Stomach (tissue), 19 donors: ENCODE measurements at places on chromosomes 7 and 10. TPM values are rescaled to one million over a fixed set of nuclear protein-coding genes. Genes with fewer than 3 reads are reported as not detected.

DNA sequence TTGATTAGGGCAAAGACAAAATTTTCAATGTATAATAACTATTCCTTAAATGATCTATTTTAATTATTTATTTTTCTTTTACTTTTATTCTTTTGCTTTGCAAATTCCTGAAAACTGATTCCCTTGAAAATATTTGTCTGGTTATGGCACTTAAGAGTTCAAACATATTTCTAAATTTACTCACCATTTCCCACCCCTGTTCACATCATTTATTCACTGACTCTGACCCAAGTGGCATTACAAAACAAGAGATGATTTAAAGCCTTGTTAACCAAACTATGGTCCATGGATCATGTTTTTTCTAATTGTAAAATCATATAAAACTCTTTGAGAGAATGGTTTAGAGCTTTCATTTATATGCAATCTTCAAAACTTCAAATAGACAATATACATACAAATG is 1256.1 kb upstream of the LRRN3 start:
- no peak for DNase-seq

GRCh38 chr7:119413314-119413805 is 859.6 kb upstream of the KCND2 start:
- no peak for DNase-seq

DNA sequence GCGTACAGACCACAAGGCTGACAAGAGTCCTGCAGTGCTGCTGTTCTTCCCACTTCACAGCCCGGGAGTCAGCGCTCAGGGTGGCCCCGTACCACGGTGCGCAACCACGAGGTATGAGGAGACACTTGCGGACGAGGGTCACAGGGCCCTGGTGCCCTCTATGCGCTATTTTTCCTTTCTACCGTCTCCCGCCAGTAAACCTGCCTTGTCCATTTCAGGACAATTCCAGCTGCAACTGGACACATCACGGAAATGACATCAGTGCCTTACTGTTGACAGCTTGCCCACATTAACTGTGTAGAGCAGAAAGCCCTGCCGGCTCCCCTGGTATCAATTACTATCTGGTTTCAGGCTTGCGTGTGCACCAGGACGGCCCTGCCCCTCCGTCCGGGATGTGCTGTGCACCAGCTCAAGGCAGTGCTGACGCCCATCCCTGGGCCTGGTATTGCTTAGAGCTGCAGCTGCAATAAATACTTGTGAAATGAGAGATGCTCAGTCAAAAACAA is 65.1 kb downstream of the ZRANB1 start:
- peak; percentile 52 for DNase-seq

GRCh38 chr7:113764401-113765035 is 154.3 kb downstream of the PPP1R3A start:
- DNase-seq, result no peak

DNA sequence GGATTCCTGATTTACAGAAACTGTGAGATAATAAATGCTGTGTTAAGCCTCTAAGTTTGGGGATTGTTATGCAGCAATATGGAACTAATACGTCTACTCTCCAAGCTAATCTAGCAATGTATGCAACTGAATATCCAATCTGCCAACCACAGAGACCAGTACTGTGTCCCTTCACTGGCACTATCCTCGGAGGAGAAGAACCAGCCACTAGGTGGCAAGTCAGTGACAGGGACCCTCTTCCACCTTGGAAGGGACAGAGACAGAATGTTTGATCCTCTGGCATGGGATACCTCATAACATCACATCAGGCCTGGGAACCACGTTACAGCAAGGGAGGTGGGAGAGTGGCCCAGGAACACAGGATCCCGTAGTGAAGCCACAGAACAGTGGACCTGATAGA is 96.4 kb downstream of the CREM start:
- no peak for DNase-seq

GRCh38 chr10:75070961-75071428 is 40.5 kb upstream of the SAMD8 start:
- no peak for DNase-seq

GRCh38 chr7:120987280-120987679 is 1.2 kb upstream of the CPED1 start:
- DNase-seq, result no peak

DNA sequence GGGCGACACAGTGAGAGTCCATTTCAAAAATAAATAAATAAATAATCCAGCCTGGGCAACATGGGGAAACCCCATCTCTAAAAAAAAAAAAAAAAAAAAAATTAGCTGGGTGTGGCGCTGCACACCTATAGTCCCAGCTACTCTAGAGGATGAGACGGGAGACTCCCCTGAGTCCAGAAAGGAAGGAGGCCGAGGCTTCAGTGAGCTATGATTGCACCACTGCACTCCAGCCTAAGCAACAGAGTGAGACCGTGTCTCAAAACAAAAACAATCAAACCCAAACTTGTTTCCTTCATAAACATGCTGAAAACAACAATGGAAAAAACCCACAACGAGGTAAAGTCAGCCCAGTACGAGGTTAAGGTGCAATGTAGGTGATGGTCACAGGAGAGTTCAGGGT is 1.2 kb downstream of the COX19 start:
- no peak for DNase-seq

- DNase-seq, result no peak
Observed at GRCh38 chr7:4269086-4269485, 413.0 kb upstream of the FOXK1 start.

DNA sequence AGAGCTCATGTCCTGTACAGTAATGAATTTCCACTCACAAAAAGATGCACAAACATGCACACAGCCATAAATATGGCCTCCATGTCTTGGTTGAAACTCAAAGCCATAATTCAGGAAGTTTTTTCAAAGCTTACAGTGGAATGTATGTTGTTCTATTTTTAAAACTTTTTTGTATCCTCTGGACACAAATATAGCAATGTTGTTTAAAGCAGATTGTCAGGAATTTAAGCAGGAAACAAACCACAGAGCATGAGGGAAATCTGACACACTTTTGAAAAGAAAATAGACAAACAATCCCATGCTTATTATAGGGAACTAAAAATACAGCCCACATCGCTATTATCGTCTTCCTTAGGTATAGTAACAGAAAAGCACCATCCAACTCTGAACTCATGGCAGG is 21.5 kb downstream of the LRRN3 start:
- no peak for DNase-seq

DNA sequence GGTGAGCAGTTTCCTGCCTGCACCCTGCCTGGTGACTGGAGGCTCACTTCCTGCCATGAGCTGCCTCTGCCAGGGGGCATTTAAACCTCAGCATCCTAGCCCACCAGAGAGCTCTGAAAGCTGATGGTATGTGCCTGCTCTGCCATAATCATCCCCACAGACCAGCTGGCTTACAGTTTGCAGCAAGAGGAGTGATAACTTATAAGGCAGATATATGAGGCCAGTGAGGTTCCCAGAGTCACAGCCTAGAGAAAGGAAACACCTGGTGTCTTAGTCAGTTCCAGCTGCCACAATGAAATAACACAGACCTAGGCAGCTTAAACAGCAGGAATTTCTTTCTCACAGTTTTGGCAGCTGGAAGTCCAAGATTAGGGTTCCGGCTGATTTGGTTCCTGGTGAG is 232.0 kb downstream of the PAXIP1 start:
- no peak for DNase-seq

DNA sequence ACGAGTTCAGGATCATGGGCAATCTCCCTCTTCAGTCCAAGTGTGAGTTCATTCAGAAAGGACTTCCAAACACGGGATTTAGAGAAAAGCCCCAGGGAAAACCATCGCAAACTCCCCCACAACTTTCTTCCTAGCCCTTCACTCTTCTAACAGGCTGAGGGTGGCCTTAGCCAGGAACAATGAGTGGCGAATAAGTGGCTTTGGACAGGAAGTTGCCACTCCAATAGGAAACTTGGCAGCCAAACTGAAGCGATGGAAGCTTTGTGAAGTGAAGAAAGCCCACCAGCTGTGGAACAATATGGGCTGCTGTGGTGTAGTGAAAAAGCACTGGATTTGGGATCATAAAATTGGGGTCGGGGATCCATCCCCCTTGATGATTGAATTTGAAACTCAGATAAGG is 193.2 kb downstream of the TEX36 start:
- no peak for DNase-seq

DNA sequence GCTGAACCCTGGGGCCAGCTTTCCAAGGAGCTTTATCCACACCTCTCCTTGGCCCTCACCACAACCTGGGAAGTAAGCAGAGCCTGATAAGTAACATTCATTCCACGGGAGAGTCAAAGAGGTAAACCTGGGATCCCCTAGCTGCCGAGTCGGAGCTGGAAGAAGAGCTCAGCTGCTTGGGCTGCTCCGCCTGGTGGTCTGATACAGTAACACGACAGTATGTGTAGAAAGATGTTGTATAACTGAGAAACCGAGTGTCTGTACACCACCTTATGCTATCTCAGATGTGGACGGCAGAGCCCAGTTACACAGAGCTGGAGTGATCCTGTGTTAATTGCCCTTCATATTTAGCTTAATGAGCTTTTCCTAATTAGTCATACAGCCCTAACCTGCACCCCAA is 151.3 kb upstream of the KMT2E start:
- DNase-seq, result no peak

GRCh38 chr7:44445986-44446671 is 44.3 kb downstream of the NUDCD3 start:
- peak; percentile 21 for DNase-seq

GRCh38 chr10:132199268-132199853 is 12.6 kb downstream of the DPYSL4 start:
- no peak for DNase-seq

DNA sequence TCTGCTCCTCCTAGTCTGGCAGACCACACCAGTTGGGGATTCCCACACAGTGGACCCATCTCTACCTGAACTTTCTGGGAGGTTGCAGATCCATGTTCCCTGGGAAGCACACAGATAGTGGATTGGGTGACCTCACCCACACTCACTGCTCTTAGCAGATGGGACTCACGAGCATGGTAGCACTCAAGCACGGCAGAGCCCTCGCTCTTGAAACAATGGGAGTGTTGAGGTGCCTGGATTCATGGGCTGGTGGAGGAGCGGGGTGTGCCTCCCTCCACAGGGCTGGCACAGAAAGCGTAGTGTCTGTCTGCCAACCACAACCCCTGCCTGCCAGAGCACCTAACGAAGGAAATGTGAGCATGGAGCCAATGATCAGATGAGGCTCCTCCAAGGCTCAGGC is 568.0 kb downstream of the POM121L12 start:
- DNase-seq, result no peak

STEAP4 gene
- total RNA-seq, result 12.5 TPM

FGFBP3 gene
- total RNA-seq, result 0.29 TPM

PURB gene
- total RNA-seq, result 8.7 TPM

ANKRD7 gene
- total RNA-seq, result 4.2 TPM

CYP2C19 gene
- total RNA-seq, result 0.89 TPM

AGMO gene
- total RNA-seq, result 33.0 TPM

EIF5AL1 gene
- total RNA-seq, result 0.18 TPM

PDE6C gene
- total RNA-seq, result not detected

OPALIN gene
- total RNA-seq, result not detected
